ENCODE measurements at places on chromosomes 12 and 14. TPM values are rescaled to one million over a fixed set of nuclear protein-coding genes. Genes with fewer than 3 reads are reported as not detected.
A peak's percentile ranks its signal among the peaks of the same experiment; 100 is the strongest.

Gene LMNTD1
- 0.57 TPM for total RNA-seq

Gene C12orf76
- 21.3 TPM for total RNA-seq

Gene CLEC1B
- not detected for total RNA-seq

Gene POTEG
- 0.45 TPM for total RNA-seq

Gene NANOG
- not detected for total RNA-seq

Gene MDGA2
- total RNA-seq, result 2.6 TPM

Gene ERGIC2
- 120 TPM for total RNA-seq

Gene MYO1H
- not detected for total RNA-seq

DNA sequence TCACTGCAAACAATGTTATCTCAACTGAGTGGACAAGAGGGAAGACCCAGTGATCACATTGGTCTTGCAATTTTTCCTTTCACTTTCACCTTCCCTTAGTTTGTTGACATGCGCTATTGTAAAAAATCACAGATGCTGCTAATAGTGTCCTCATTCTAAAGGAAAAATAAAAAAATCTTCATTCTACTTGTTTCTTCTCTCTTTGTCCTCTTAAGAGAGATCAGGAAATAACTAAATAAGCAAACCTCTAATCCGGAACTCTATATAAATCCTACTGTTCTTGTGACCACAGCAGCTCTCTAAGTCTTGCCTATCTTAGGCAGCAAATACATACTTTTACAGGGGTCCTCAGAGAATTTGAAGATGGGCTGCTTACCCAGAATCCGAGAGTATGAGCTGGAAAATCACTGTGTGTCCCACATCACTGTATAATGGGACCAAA lies 257.7 kb downstream of the NAV3 start:
- DNase-seq, result no peak

GRCh38 chr14:45972416-45972815 lies 679.2 kb downstream of the RPL10L start:
- DNase-seq, result no peak

- DNase-seq, result no peak
Measured at GRCh38 chr12:104741497-104742367, 216.4 kb downstream of the SLC41A2 start.

- DNase-seq, result no peak
Measured at GRCh38 chr12:93856611-93857010, 179.4 kb downstream of the CRADD start.

DNA sequence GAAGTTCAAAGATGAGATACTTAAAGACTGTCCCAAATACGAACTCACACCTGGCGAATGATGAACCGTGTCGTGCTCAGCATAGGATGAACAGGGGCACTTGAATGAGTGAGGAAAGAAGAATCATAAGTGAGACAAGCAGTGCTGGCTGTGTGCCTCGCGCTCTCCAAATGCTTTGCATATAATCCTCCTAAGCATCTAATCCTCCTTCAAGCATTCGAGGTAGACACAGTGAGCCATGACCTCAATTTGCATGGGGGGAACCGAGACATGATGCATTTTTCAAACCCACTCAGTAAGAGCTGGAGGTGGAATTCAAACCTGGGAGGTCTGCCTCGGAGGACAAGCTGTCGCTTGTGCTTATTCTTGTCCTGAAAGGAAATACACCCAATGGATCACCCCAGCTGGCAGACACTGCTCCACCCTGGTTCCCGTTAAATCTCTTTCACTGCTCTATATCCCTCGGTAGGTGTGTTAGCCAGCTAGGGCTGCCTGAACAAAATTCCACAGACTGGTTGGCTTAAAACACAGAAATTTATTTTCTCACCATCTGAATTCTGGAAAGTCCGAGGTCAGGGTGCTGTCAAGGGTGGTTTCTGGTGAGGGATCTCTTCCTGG lies 274.0 kb downstream of the SLC15A4 start:
- no peak for DNase-seq

- peak; percentile 78 for DNase-seq
Measured at GRCh38 chr14:34252227-34252626, 209.8 kb downstream of the SPTSSA start.

DNA sequence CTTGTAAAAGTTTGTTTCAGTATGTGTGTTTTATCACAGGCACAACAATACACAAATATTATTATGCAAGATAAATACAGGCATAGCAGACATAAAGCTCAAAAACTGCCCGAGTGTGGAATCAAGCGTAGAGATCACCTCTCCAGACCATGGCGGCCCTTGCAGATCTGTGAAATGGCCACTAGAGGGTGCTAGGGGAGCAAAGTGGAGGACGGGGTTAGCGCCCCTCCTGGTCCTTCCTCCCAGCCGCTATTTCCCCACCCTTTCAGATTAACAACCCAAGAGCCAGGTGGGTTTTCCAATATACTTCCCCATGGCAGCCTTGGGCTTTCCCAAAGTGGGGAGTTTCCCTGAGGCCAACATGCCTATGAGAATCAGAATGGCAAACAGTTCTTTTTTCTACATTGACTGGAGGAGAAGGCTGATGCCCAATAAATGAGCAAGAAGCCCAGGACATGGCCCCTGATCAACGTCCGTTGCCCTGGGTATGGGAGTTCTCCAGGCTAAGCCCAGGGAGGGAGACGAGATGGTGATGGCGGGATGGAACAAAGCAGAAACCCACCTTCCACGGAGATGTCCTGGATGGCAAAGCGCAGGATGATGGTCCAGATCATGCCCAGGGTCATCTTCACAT lies 67.4 kb downstream of the ACTN1 start:
- peak; percentile 86 for DNase-seq

GRCh38 chr12:52352951-52353350 lies 14.3 kb downstream of the KRT85 start:
- no peak for DNase-seq

GRCh38 chr12:50778663-50779590 lies 15.0 kb downstream of the ATF1 start:
- DNase-seq, result no peak

DNA sequence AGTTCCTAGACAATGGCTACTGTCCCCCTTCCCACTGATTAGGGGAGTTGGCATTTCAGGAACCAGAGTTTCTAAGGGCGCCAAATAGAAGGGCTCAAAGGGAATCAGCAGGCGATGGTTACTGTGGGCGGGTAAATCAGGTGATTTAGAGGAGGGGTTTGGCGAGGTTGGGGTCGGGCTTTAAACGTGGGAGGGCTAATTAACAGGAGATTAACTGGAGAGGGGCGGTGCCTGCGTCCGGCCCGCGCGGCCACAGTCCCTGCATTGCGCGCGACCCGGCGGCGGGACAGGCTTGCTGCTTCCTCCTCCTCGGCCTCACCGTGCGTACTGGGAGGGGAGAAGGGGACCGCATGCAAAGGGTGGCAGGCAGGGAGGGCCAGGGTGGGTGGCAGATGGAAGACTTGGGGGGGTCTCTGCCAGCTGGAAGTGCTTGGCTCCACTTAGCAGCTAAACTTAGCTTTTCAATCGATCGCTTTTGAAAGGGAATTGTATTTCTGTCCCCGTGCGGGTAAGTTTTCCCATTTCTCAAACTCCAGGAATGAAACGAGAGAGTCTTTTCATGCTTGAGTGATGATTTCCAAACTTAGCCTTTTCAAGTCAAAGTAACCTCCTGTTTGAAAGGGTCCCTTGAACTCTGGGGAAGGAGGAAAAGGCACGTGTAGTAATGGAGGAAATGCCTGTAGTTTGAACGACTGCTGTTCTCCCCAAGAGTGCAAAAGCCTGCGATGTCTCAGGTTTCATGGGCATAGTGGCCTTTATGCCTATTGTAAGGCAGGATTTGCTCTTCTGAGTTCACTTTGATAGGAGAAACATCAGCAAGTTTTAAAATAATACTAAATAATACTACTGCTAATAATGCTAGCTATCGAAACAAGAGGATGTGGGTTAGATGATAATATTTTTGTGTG lies at the start of gene MGST1:
MGST1 (plus strand) TSS at position 255 of the 908 bp plus-strand sequence. CDS start 6,608 bp downstream, outside the sequence.
- DNase-seq, result peak; percentile 86

DNA sequence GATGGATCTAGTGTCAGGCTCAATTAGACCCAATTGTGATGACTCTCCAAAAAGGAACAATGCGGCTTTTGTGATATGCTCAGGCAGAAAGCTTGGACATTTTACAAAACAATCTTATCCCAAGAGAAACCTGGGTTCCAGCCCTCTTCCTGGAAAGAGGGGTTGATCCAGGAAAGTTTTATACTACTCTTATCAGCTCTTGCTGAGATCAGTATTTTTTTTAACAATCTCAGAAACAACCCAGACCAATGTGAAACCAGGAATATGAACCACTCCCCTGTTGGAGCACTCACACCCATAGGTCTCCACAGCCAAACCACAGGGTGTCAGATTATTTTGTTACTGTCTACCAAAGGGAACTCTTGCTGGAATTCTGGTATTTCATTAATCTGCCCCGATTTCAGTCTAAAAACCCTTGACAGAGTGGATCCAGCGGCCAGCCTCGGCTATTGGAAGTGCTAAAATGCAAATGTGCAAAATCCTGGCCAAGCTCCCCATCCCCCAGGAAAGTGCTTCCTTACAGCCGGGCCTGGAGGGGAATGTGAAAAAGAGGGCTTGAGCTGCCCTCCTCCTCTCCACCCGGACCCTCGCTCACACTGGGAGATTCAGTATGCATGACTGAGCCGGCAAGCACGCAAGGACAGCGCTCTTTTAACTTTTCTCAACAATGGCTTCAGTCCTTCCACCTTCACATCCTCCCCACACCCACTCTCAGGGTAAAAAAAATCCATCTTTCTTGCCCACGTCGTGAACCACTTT lies 4.0 kb downstream of the FBXL14 start:
- DNase-seq, result peak; percentile 42

GRCh38 chr12:51954561-51955361 lies 3.3 kb downstream of the ACVR1B start:
- DNase-seq, result no peak

GRCh38 chr14:43019826-43020225 lies 1413.2 kb downstream of the LRFN5 start:
- DNase-seq, result no peak

DNA sequence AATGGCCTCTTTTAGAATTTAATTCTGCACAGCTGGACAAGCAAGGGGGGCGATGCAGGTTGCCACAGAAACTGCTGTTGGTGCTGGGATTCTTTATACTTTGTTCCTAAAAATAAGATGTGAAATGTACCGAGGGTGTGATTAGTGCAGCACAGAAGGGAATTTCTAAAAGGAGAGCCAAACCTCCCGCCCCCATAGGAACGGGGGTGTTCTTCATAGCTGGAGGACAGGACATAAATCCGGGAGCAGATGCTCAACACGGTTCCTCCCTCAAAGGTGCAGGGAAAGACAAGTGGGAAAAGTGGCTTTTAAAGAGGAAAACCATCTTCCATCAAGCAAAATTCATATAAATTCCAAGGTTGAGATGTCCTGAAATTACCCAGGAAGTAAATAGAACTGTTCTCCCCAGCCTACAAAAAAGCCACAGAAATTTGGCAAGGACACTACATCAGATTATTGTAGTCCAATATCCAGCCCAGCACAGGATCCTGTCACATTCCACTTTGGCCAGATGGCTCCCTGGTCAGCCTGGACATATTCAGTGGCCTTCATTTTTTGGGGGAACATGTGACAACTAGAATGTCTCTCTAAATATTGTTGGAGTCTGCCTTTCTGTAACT lies 51.4 kb upstream of the TMX1 start:
- DNase-seq, result no peak

DNA sequence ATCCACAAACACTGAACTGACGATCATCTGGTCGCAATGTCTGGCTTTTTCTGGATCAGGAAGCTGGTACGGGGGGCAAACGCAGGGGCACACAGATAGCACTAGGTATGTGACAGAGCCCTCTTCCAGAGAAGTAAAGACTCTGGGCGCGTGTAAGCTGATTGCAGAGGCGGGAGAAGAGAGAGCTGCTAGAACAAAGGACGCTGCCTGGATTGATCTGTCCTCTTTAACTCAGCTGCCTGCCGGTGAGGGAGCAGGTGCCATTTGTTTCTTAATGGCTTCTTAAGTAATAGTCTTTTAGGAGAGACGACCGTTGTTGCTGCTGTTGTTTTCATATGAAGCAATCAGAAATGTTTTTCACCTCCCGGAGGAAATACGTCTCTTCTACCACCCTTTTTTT lies 77.3 kb downstream of the GLT1D1 start:
- DNase-seq, result no peak

GRCh38 chr14:48937541-48938195 lies 648.5 kb downstream of the RPS29 start:
- no peak for DNase-seq

GRCh38 chr14:69818758-69819191 lies 21.7 kb upstream of the SLC10A1 start:
- peak; percentile 72 for DNase-seq

GRCh38 chr12:126147321-126147720 lies 1082.1 kb downstream of the AACS start:
- no peak for DNase-seq

Data from Daoy (cell line).